ENCODE measurements at places on chromosomes 5 and 9.

DNA sequence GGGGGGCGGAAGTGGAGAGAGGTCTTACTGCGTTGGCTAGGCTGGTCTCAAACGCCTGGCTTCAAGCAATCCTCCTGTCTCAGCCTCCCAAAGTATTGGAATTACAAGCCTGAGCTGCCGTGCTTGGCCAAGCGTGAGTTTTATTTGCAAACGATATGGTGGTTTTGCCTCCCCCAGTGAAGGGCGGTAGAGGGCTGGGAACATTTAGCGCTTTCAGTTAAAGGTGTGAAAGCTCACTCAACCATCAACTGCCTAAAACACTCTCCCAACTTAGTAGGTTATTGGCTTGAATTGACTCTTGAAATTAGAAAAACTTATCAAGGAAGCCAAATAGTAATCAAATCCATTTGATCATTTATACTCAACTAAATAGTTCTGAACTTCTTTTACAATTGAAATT is 156.3 kb downstream of the ESM1 start:
- H3K36me3 ChIP-seq = no peaks in the 10 kb centered on the region
- peaks cover 19% of the 10 kb centered on the region for H3K27me3 ChIP-seq
- no peak for DNase-seq
- H3K27ac ChIP-seq = no peak overlapping the region
- H3K4me3 ChIP-seq = no peak overlapping the region
- H3K4me1 ChIP-seq = no peaks in the 10 kb centered on the region

- no peaks in the 10 kb centered on the region for H3K4me1 ChIP-seq
- H3K27me3 ChIP-seq = no peaks in the 10 kb centered on the region
- no peaks in the 10 kb centered on the region for H3K36me3 ChIP-seq
- H3K27ac ChIP-seq = no peak overlapping the region
Observed at GRCh38 chr5:15687401-15687800, 187.4 kb downstream of the FBXL7 start.

DNA sequence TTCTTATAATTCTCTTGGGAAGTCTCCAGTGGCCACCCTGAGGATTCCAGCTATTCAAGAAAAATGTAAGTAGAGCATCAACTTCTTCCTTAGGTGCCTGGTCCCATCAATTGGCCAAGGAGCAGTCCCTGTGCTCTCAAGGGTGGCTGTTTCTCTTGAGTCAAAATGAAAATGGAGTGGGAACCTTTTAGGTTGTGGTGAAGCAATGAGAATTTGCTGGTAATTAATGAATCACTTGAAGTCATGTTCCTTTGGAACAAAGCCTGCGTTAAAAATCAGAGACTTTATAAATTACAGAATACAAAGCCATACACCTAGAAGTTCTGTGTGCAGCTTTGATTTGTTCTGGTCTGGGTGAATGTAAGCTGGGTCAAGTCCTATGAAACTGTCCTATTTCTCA is 48.9 kb downstream of the IL31RA start:
- H3K36me3 ChIP-seq = no peaks in the 10 kb centered on the region
- DNase-seq = no peak
- H3K27ac ChIP-seq = no peak overlapping the region
- H3K27me3 ChIP-seq = peaks cover 28% of the 10 kb centered on the region

DNA sequence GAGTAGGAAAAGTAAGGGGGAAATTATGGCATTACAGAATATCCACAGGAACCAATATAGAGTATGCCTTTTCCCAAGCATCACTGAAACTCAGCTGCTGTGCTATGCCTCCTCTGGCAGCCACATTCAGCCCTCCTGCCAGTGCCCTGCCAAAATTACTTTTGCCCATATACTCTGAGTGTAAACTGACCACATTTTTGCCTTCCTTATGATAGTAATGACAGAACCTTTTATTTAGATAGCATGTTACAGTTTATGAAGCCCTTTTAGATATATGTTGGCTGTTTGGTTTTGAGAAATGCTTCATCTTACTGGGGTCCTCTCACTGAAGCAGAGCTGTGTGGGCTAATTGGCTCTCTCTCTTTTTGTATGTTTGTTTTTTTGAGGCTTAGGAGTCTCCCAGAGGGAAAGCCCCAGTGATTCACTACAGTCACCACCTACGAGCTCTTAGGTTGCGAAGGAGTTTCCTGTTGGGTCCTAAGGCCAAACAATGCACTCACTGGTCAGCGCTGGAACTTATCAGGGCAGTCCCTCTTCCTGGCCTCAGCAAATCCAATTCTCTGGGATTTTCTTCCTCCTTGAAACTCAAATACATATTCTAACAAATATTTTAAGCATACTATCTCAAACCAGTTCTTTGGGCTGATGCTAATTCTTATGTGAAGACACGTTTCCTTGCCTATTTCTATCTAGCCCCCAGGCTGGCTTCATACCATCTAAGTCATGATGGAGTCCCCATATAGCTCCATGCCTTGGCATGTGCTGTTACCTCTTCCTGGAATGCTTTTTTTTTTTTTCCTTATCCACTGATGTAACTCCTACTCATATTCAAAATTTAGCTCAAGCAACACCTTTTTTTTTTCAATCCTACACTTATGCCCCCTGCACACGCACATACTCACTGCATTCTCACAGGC is 3.7 kb downstream of the PHF24 start:
- peaks cover 56% of the 10 kb centered on the region for H3K27me3 ChIP-seq
- no peak overlapping the region for H3K4me3 ChIP-seq
- no peak for DNase-seq
- no peak overlapping the region for H3K27ac ChIP-seq

- no peak for DNase-seq
- no peak overlapping the region for H3K27ac ChIP-seq
- peaks cover 8% of the 10 kb centered on the region for H3K36me3 ChIP-seq
- peaks cover 23% of the 10 kb centered on the region for H3K27me3 ChIP-seq
- H3K4me3 ChIP-seq = no peak overlapping the region
Observed at GRCh38 chr5:55758231-55758630, 20.4 kb downstream of the DDX4 start.

DNA sequence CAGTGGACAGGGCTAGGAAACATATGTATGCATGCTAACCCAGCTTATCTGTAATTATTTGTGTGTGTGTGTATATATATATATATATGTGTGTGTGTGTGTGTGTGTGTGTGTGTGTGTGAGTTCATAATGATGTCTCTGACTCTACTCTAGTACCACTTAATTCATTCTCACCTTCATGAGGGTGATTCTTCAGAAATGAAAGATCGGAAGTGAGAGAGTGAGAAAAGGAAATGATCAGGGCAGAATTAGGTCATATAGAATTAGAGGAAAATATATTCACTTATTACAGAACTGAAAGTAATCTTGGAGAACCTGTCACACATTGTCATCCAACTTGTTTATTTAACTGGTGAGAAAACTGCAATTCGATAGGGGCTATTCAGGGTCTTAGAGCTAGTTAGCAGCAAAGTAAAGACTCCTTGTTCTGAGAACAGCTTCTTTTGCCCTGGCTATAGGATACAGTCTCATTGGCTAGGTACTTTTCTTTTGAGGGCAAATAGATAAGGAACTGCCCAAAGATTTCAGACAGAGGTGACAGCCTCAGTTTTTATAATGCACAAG is 58.8 kb downstream of the C9orf153 start:
- H3K4me3 ChIP-seq = no peak overlapping the region
- no peak overlapping the region for H3K27ac ChIP-seq
- DNase-seq = no peak
- no peaks in the 10 kb centered on the region for H3K36me3 ChIP-seq

GRCh38 chr9:111253742-111254437 is 76.1 kb downstream of the OR2K2 start:
- no peak for DNase-seq
- H3K36me3 ChIP-seq = no peaks in the 10 kb centered on the region
- no peaks in the 10 kb centered on the region for H3K4me1 ChIP-seq
- H3K27ac ChIP-seq = no peak overlapping the region
- H3K4me3 ChIP-seq = no peak overlapping the region
- no peaks in the 10 kb centered on the region for H3K27me3 ChIP-seq

DNA sequence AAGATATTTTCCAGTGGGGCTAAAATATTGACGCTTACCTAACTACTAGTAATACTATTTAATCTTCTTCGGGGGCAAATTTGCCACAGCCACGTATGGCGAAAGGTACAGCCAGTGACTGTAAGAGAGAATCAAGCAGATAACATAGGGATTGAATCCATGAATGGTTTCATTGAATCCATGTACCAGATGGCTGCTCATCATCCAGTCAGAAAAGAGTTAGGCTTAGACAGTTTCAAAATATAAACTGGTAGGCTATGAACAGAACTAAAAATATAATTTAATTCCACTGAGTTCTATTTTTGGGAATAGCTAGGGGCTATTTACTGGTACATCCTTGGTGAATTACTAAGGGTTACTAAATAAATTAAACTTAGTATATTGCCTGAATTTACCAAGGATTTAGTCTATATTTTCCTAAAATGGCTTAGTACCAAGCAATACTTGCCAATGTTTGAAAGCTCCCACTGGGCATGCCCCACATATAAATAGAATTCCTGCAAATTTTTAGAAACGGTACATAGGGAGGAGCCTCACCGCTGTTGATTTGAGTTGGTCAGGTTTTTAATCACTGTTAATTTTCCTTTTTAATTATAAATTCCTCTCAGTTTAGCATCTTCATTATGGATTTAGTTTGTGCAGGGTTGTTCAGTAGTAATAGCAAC is 55.8 kb upstream of the VLDLR start:
- H3K27me3 ChIP-seq = no peaks in the 10 kb centered on the region
- H3K4me3 ChIP-seq = no peak overlapping the region
- H3K27ac ChIP-seq = no peak overlapping the region

- H3K36me3 ChIP-seq = no peaks in the 10 kb centered on the region
- H3K4me1 ChIP-seq = no peaks in the 10 kb centered on the region
- H3K27me3 ChIP-seq = no peaks in the 10 kb centered on the region
- H3K27ac ChIP-seq = no peak overlapping the region
- no peak for DNase-seq
Observed at GRCh38 chr5:25975885-25976284, 1062.5 kb downstream of the CDH9 start.

DNA sequence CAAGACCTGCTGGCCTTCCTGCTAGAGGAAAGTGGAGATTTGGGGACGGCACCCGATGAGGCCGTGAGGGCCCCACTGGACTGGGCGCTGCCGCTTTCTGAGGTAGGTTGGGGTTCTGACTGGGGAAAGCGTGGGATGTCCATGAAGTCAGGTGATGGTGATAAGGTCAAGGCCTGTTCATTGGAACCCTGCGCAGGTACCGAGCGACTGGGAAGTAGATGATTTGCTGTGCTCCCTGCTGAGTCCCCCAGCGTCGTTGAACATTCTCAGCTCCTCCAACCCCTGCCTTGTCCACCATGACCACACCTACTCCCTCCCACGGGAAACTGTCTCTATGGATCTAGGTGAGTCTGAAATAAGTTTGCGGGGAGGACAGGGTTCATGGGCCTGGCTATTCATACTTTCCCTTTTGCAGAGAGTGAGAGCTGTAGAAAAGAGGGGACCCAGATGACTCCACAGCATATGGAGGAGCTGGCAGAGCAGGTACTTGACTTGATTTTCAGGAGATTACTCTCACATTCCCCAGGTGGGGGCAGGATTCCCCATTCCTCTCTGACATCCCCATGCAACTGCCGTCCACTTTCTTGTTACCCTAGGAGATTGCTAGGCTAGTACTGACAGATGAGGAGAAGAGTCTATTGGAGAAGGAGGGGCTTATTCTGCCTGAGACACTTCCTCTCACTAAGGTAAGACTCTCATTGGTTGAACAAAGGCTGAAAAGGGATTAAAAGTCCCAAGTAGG is 505 bp downstream of the CREB3 start:
- DNase-seq = peak; percentile 38
- H3K4me3 ChIP-seq = no peak overlapping the region
- H3K36me3 ChIP-seq = peaks cover 28% of the 10 kb centered on the region
- H3K27ac ChIP-seq = peak overlapping the region; percentile 89

- no peak for DNase-seq
- H3K27me3 ChIP-seq = no peaks in the 10 kb centered on the region
- no peaks in the 10 kb centered on the region for H3K36me3 ChIP-seq
- H3K4me3 ChIP-seq = no peak overlapping the region
- no peak overlapping the region for H3K27ac ChIP-seq
- H3K4me1 ChIP-seq = no peaks in the 10 kb centered on the region
Observed at GRCh38 chr9:18114559-18115475, 359.1 kb upstream of the ADAMTSL1 start.

DNA sequence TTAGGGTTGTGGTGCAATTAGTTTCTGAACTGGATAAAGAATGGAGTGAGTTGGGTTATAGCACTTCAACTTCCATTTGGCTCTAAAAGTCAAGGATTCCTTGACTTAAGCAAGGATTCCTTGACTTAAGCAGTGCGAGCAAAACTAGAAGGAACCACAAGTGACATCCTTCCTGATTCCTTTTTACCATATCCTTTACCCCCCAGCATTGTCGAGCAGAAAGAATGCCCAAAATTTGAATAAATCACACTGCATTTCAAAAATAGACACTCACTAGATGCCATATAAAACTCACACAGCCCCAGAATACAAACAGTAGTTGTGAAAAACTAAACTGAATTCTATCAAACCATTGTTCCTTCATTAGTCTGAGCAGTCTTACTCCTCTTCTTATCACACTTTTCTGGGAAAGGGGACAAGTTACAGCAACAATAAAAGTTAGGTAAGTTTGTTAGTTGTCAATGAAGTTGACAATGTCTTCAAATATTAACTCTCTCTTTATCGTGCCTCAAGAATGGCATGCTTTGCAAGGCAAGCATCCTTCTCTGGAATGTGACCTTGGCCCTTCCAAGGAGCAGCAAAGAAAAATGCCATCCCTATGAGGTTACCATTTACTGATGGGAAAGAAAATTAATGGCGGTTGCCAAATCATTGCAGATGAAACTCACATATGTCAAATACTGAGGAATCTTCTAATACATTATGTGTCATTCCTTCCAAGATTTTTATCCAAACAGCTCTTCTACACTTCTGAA is 273.3 kb upstream of the ANKRD55 start:
- H3K27ac ChIP-seq = no peak overlapping the region
- DNase-seq = no peak
- no peaks in the 10 kb centered on the region for H3K27me3 ChIP-seq

GRCh38 chr9:123041489-123041888 is 8.0 kb downstream of the GPR21 start:
- H3K27ac ChIP-seq = no peak overlapping the region
- DNase-seq = no peak
- peaks cover 21% of the 10 kb centered on the region for H3K36me3 ChIP-seq
- no peaks in the 10 kb centered on the region for H3K4me1 ChIP-seq
- H3K27me3 ChIP-seq = no peaks in the 10 kb centered on the region

DNA sequence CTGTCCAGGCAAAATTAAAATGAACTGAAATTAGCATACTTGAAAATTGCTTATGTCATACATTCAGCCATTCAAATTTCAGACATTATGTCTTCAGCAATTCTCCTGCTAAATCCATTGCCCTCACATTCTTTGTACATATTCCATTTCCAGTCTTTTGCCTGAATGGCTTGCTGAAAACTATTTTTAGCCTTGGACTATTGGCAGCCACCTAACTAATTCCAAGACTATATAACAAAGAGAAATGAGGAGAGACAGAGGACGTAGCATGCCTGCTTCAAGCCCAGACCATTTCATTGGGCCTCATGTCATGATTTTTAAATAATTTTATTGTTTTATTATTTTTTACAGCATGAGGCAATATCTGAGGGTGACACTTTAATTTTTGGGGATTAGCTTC is 100.3 kb downstream of the MRPS30 start:
- no peaks in the 10 kb centered on the region for H3K36me3 ChIP-seq
- H3K4me1 ChIP-seq = no peaks in the 10 kb centered on the region
- no peak overlapping the region for H3K27ac ChIP-seq
- no peak overlapping the region for H3K4me3 ChIP-seq
- DNase-seq = no peak

- no peaks in the 10 kb centered on the region for H3K36me3 ChIP-seq
- no peak overlapping the region for H3K27ac ChIP-seq
Observed at GRCh38 chr5:15261269-15261995, 238.5 kb upstream of the FBXL7 start.
